ENCODE measurements at places on chromosomes 13 and 19.

GRCh38 chr13:76014406-76015318, 378.5 kb downstream of the LMO7 start:
- DNase-seq: no peak

- peak; percentile 76 for DNase-seq
Measured at GRCh38 chr19:38265213-38265861, 964 bp downstream of the SPINT2 start.

DNA sequence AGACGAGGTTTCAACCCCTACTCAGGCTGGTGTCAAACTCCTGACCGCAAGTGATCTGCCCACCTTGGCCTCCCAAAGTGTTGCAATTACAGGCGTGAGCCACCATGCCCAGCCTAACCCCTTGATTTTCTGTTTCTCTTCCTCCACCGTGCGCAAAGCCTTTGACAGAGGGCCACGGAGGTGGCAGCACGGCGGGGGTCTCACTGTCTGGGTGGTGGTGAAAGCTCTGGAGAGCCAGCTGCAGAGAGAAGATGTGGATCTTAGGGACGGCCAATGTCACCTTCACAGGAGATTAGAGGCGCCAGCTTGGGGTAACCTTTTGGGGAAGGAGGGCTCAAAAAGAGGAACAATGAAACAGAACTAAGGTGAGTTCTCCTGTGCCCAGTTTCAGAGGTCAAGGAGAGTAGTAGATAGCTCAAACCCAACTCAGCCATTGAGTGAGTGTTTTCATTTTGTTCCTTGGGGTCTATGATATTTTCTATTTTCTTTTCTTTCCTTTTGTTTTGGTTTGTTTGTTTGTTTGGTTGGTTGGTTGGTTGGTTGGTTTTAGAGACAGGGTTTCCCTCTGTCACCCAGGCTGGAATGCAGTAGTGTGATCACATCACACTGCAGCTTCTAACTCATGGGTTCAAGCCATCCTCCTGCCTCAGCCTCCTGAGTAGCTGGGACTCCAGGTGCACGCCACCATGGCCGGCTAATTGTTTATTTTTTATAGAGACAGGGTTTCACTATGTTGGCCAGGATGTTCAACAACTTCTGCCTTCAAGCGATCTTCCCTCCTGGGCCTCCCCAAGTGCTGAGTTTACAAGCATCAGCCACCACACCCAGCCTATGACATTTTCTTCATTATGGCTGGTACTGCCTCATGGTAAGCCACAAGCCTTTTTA, 37.7 kb downstream of the GPR42 start:
- DNase-seq: no peak

DNA sequence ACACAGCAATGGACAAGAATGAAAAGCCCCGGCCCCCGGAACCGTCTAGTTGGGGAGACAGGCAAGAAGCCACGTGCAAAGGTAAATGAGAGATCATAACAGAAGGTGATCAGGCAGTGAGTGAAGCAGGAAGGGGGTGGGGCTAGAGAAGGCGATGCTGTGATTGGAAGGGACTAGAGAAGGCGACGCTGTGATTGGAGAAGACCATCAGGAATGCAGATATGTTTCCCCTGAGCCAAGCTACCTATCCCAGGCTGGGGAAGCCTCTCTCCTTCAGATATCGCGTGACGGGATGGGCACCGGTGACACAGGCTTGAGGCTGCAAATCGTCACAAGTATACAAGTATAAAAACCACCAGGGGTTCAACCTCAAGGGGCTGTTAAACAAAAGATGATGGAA, 21.8 kb downstream of the DCAF15 start:
- DNase-seq: peak; percentile 87

GRCh38 chr13:73861136-73861535, 273.1 kb downstream of the KLF12 start:
- DNase-seq: no peak

DNA sequence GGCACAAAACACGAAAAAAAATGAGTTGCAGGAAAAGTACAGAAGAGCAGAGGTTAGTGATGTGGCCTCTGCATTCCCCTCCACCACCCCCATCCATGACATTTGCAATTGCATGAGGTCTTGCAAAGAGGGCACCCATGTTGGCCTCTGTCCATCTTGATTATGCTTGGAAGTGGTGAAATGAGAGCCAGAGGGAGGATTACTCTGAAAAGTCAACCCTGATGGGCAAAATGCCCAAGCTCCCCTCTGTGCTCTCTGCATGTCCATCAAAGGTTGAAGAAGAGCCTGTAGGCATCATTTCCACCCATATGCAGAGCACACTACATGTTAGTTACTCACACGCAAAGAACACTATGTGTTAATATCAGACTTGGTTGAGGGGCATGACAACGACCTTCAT, 71.4 kb downstream of the SLC15A1 start:
- no peak for DNase-seq

DNA sequence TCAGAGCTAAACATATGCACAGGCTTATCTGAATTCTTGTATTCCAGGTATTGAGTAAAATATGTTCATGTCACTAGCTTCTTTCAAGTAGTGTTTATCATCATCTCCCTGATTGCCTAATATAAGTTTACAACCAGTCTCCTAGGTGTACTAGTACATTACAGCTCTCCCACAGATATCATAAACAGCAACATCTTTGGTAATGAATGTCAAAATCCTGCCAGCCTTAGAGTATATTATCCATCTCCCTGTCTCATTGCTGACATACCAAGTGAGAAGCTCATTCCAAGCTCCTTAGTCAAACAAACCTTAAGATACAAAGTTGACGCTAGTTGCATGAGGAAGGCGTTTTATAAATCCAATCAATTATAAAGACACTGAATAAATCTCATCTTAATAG, 689.1 kb upstream of the GPC6 start:
- DNase-seq: peak; percentile 5

- DNase-seq: no peak
Measured at GRCh38 chr13:23081220-23081619, 99.6 kb upstream of the SGCG start.

DNA sequence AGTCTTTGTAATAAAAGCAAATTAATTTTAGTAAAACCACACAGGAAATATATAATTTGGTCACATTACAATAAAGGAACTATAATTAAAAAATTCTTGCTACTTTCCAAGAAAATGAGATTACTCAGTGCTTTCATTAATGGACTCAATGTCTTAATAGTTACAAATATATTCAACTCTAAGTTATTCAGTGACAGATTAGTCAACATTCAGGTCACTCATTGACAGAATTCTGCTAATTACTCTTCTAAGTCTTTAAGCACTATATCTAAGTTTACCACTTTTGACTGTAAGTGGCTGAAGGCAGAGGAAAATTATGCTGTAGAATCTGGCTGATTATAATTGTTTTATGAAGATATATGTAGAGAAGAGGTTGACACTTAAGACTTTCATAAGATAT, 1365.0 kb downstream of the EFNB2 start:
- no peak for DNase-seq

DNA sequence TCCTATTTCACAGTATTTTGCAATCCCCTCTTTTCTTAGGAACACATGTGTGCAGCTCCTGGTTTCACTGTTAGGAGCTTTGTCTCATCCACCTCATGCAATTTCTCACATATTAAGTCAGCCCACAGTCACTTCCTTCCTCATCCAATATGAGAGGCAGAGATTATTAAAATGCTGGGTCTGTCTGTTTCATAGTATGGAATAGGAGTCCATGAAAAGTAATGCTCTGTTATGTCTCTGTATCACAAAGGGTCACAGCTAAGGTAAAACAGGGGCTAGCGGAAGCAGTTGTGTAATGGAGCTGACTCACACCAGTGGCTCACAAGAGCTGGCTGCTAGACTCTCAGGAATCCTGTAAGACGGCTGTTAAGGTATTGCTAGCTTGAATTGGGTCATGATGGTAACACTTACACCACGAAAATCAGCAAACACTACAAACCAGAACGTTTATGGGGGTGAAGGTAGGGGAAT, 216.5 kb downstream of the EFNB2 start:
- no peak for DNase-seq

GRCh38 chr13:36536546-36536945, 104.3 kb downstream of the CCNA1 start:
- no peak for DNase-seq

DNA sequence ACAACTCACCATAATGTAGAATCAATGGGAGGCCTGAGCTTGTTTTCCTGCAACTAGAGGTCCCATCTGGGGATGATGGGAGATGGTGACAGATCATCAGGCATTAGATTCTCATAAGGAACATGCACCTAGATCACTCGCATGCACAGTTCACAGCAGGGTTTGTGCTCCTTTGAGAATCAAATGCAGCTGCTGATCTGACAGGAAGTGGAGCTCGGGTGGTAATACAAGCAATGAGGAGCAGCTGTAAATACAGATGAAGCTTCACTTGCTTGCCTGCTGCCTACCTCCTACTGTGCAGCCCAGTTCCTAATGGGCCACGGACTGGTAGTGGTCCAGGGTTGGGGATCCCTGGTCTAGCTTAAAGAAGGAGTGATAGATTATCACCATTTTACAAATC, 33.0 kb downstream of the KPNA3 start:
- DNase-seq: no peak

GRCh38 chr13:52414051-52414450, 8.1 kb upstream of the THSD1 start:
- no peak for DNase-seq

DNA sequence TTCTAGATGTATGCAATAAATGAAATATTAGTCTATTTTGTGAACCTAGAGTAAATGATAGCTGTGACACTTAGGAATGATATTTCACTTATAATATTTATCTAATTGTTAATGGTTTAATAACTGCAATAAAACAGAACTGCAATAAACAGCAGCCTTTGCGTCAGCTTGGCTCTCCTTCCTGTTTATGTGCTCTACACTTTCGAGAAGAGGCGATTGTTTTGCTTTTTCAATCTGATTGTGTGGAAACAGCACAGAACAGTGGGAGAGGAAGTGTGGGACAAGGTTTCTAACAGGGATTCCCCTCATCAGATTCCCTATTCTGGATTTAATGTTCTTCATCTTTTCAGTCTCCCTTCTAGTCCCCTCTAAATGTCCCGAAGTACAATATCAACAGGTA, 17.3 kb upstream of the TRPC4 start:
- DNase-seq: no peak

DNA sequence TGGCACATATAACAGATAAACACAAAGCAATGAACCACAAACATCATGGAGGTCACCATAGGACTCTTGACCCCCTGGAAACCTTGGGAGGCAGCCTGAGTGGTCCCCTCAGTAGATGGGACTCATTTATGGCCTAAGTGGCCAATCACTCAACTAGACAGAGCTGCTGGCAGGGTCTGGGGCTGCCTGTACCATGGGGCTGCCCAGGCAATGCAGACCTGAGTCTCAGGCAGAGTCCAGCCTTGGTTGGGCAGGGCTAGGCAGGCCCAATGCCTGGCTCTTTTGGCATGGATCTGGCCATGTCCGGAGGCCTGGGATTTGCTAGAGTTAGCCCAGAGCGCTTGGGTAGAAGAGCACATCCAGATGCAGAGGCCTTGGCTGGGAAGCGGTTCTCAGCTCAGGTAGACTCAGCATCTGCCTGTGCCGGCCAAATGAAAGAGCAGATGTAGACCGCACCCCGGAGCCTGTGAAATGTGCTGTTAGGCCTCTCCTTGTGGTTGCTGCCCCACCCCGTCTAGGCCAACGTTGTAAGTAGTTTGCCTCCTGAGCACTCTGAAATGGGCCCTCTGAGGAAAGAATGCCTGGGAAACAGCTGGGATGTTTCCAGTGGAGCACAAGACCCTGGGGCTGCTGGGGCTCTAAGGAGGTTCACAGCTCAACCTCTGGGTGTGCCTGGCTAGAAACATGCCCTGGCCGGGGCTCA, 171.2 kb downstream of the ZNF536 start:
- no peak for DNase-seq

DNA sequence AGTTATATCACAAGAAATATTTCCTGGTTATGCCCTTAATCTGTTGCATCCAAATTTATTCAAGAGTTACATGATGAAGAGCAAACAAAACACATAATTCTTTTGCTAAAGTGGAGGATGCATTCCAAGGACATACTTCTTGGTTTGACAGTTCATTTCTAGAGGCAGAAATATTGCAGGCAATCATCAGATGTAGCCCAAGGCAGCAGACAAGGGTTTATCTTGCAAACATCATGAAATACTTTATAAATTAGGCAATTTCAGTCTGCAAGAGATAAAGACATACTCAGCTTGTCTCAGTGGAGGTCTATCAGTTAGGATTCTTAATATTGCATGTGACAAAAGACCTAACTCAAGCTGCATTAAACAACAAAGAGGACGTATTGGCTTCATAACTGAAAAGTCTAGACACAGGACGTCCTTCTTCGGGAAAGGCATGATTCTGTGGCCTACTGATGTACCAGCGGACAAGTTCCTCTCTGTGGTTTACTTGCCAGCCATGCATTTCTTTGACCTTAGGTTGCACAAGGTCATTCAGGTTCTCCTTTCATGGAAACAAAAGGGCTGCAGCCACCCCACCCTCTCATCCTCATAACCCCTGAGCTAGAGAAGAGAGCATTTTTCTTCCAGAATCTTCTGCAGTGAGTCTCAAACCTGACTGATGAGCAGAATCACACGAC, 204.1 kb downstream of the KATNAL1 start:
- DNase-seq: no peak

DNA sequence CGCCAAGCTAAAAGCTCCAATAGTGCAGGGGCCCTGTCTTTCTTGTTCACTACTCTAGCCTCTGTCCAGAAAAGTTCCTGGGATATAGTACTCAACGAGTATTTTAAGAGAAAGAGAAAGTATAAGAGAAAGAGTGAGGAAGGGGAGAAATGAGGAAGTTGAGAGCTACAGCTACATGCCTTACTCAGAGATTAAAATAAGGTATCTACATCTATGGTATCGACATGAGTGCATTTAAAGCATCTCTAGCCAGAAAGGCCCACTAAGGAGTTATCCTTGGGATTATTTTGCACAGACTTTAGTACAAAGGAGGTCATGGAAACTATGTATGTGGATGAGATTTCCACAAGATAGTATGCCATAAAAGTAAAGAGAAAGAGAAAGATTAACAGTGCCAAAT, 28.5 kb downstream of the MYCBP2 start:
- DNase-seq: no peak

- no peak for DNase-seq
Measured at GRCh38 chr19:53958168-53958571, 4.6 kb upstream of the CACNG8 start.

DNA sequence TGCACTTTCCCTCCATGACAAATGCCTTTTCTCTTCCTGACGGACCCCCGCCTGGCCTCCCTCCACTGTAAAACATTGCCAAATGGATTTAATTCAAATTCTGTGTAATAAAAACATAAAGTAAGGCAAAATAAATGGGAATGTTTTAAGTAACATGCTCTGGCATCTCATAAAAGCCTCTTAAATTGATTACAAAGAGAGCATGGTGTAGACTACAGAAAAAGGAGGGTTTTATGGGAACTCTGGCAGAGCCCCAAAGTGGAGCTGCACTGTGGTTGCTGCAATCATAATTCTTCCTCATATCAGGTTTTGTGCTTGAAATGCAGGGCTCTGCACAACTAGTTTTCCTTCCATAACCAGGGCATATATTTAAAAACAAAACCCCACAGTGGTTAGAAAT, 44.3 kb upstream of the SIAH3 start:
- no peak for DNase-seq

- no peak for DNase-seq
Measured at GRCh38 chr19:55597501-55597921, 1.8 kb downstream of the FIZ1 start.

GRCh38 chr13:67651908-67652465, 421.9 kb upstream of the PCDH9 start:
- DNase-seq: no peak

Data from T47D (cell line).